Naive thymus-derived CD8-positive, alpha-beta T cell (primary cell): ENCODE measurements at places on chromosomes 2 and 18. TPM values are rescaled to one million over a fixed set of nuclear protein-coding genes. Genes with fewer than 3 reads are reported as not detected.

The LONRF2 gene
- total RNA-seq: not detected

The C2orf92 gene
- total RNA-seq: 18.2 TPM

The IL1F10 gene
- not detected for total RNA-seq

The UGT1A3 gene
- not detected for total RNA-seq

The TUBA4B gene
- total RNA-seq: not detected

The TGFA gene
- total RNA-seq: 1.5 TPM

The RAPGEF4 gene
- 1.2 TPM for total RNA-seq

The ALKAL2 gene
- not detected for total RNA-seq

The EVX2 gene
- not detected for total RNA-seq

The PTPRN gene
- not detected for total RNA-seq

DNA sequence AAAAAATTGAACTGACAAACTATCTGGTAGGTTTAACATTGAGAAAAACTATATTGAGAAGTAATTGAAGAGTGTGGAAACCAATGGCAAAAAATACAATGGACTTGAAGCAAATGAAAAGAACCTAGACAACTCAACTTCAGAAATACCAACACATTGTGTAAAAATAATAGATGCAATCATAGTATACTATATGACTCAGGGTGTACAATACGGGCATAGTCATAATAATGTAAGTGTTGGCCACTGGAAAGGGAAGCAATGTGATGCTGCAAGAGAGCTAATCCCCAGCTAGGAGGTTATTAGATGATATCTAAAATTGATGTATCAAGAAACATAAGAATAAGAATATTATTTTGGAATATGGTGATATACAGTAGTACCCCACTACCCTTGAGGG lies 45.3 kb downstream of the SMAD7 start:
- no peak overlapping the region for H3K27ac ChIP-seq
- H3K27me3 ChIP-seq: no peaks in the 10 kb centered on the region
- peaks cover 19% of the 10 kb centered on the region for H3K4me1 ChIP-seq
- H3K4me3 ChIP-seq: no peak overlapping the region
- H3K36me3 ChIP-seq: peaks cover 2% of the 10 kb centered on the region
- no peak for DNase-seq

DNA sequence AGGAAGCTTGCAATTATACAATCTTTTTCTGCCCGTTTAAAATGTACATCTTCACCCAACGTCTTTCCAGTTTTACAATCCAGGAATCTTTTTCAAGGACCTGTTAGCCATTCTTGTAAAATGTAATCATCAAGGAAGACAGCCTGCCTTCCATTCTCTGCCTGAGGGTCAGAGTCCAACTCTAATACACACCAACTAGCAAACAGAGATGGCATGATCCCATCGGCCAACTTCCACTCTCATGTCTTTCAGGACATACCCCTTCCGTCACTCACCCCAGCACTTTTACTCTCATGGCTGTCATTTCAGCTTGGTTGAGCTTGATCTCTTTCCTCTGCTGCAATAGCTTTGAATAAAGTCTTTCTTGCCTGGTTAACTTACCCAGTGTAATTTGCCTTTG lies 172.5 kb upstream of the NETO1 start:
- no peaks in the 10 kb centered on the region for H3K4me1 ChIP-seq
- H3K27me3 ChIP-seq: no peaks in the 10 kb centered on the region
- H3K27ac ChIP-seq: no peak overlapping the region

GRCh38 chr2:157158111-157158510 lies 99.4 kb upstream of the GALNT5 start:
- no peaks in the 10 kb centered on the region for H3K36me3 ChIP-seq
- no peak for DNase-seq
- no peak overlapping the region for H3K27ac ChIP-seq
- no peak overlapping the region for H3K4me3 ChIP-seq
- peaks cover 4% of the 10 kb centered on the region for H3K27me3 ChIP-seq

DNA sequence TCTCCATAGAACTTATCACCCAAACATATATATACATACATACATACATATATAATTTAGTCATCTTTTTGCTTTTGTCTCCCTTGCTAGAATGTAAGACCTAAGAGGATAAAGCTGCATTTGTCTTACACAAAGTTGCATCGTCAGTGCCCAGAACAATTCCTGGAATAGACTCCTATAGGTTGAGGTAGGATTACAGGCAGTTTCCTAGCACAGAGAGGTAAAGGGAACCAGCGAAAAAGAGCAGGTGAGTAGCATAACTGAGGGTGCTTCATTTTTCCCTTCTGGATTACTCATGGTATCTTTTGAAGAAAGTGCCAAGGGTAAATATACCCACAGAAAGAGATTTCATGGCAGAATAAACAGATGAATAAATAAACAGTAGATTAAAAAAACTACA lies 68.1 kb upstream of the AMMECR1L start:
- no peak overlapping the region for H3K4me3 ChIP-seq
- H3K27me3 ChIP-seq: no peaks in the 10 kb centered on the region
- peaks cover 4% of the 10 kb centered on the region for H3K4me1 ChIP-seq
- DNase-seq: no peak
- H3K36me3 ChIP-seq: peaks cover 51% of the 10 kb centered on the region

DNA sequence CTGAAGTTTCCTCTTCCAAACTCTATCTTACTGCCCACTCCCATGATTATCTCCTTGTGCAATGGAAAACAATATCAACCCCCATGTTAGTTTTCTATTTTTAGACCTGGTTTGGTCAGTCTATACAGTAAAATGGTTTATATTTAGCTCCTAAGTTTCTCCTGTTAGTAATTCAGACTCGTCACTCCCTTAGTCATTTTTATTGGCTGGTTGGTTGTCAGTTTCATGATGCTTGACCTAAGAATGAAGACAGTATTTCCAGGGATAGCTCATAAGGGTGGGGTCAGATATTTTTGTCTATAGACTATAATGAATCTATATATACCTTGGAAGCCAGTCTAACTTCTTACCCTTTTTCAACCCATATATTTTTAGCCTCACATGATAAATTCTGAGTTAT lies 61.4 kb upstream of the NEUROD1 start:
- no peak overlapping the region for H3K27ac ChIP-seq
- no peak for DNase-seq
- no peaks in the 10 kb centered on the region for H3K36me3 ChIP-seq
- H3K27me3 ChIP-seq: no peaks in the 10 kb centered on the region
- no peak overlapping the region for H3K4me3 ChIP-seq
- no peaks in the 10 kb centered on the region for H3K4me1 ChIP-seq

DNA sequence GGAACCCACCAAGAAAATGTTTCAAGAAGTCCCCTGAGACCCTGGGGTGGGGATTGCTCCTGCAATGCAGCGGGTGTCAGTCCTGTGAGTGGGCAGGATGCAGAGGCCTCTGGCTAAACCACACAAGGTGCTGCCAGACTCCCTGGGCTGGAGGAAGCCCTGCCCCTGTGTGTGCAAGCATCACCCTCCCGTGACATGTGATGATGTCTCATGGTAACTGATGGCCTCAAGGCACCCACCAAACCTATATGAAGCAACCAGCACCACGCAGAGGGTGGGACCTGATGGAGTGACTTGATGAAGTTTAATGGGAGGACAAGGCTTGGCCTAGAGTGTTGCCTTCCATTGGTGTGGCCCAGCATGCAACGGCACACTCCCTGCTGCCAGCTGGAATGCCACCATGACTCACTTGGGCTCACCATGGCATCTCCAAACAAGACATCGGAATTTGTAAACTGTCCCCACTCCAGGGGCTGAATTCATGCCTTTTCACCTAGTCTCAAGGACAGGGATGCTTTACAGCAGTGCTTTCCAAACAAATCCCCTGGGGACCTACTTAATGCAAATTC lies 8.7 kb upstream of the SLC14A1 start:
- H3K27ac ChIP-seq: no peak overlapping the region
- peaks cover 4% of the 10 kb centered on the region for H3K36me3 ChIP-seq
- no peak overlapping the region for H3K4me3 ChIP-seq
- H3K4me1 ChIP-seq: no peaks in the 10 kb centered on the region
- peaks cover 2% of the 10 kb centered on the region for H3K27me3 ChIP-seq

GRCh38 chr2:156437272-156437930 lies 1.2 kb downstream of the GPD2 start:
- peaks cover 36% of the 10 kb centered on the region for H3K4me1 ChIP-seq
- peak overlapping the region; percentile 92 for H3K27ac ChIP-seq
- H3K4me3 ChIP-seq: peak overlapping the region; percentile 93
- H3K27me3 ChIP-seq: no peaks in the 10 kb centered on the region
- no peak for DNase-seq

- H3K36me3 ChIP-seq: no peaks in the 10 kb centered on the region
- no peak overlapping the region for H3K4me3 ChIP-seq
- H3K27me3 ChIP-seq: no peaks in the 10 kb centered on the region
- no peak overlapping the region for H3K27ac ChIP-seq
Observed at GRCh38 chr2:190582019-190582418, 47.5 kb upstream of the NEMP2 start.

DNA sequence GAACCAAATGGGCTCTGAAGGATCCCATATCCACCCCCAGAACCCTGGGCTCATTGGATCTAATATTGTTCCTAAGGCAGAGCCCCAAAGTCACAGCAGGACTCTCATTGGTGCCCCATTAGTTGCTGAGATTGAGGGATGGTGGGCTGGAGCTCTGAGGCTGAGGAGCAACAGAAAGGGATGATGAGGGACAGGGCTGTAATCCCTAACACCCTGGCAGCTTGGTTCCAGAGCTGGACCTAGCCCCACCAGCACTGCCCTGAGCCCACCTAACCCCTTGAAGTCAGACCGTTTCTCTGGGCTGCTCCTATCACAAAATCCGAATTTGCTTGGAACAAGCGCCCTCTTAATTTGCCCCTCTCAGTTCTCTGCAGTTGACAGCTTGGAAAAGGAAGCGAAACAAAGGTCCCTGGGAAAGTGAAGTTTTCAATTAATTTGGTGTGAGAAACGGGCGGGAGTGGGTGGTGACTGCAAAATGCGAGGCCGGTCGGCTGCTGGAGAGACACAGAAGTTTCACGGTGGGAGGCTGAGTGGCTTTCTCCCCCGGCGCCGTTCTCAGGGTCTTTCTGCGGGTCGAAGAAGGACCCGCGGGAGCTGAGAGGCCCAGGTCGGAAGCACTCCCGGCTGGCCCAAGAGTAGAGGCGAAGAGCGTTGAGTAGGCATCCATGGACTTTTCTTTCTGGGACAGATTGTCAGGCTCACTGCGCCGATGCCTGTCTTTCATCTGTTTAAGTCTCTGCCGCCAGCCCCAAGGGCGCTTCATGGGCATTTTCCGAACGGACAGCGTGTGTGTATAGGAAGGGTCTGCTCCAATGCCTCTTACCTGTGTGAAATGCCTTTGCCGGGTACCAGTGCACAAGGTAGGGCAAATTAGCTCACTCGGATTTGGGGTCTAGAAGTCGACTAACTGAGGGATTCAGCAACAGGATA lies 927 bp upstream of the HOXD13 start:
- H3K36me3 ChIP-seq: peaks cover 41% of the 10 kb centered on the region
- no peak overlapping the region for H3K27ac ChIP-seq
- H3K4me3 ChIP-seq: peak overlapping the region; percentile 58
- peaks cover 9% of the 10 kb centered on the region for H3K4me1 ChIP-seq
